ENCODE measurements at places on chromosomes 2 and 18.

GRCh38 chr2:173150087-173150486, 74.4 kb downstream of the MAP3K20 start:
- DNase-seq: no peak

DNA sequence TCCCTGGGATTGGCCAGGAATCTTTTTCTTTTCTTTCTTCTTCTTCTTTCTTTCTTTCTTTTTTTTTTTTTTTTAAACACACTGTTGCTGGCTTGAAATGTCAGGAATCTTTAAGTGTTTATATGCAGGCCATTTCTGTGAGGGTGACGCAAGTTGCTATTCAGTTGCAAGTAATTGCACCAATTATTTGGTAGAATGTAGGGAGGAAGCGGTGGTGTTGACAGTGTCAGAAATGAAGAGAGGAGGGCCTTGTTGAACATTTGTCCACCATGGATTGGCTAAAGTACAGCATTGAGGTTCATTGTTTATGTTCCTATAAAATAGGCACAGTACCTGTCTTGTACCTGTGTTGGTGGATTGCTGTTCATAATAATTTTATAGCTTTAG, 6.5 kb downstream of the RPIA start:
- DNase-seq: no peak

DNA sequence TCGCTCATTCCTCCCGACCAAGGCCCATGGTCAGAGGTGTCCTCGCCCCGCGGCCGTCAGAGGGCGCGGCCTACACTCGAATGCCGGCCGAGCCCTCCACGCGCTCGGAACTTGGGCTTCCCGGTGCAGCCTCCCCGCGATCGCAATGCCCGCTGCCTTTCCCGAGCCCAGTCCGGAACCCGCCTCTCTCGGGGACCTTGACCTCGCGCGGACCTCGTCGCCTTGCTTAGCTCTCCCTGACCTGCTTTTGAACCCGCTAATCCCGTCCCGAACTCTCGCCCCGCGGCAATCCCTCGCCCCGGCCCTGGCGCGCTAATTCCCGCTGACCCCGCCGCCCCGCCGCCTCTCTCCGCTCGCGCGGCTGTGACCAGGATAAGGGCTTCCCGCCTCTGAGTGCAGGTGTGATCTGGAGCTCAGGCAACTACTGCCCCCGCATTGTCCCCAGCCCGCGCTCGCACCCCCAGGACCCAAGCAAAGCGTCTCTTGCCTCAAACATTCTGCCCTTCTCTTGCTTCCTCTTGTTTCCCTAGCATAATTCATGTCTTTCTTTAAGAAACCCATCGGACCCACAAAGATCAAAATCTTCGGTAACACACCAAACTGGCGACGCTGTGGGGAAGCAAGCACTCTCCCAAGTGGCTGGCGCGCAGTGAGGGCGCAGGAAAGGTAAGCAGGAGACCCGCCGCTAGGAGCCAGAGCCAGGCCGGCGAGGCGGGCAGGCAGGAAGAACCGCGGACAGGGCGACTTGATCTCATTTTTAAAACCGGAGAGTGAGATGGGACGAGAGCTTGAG, 46.6 kb upstream of the ATP6V1B1 start:
- DNase-seq: no peak

DNA sequence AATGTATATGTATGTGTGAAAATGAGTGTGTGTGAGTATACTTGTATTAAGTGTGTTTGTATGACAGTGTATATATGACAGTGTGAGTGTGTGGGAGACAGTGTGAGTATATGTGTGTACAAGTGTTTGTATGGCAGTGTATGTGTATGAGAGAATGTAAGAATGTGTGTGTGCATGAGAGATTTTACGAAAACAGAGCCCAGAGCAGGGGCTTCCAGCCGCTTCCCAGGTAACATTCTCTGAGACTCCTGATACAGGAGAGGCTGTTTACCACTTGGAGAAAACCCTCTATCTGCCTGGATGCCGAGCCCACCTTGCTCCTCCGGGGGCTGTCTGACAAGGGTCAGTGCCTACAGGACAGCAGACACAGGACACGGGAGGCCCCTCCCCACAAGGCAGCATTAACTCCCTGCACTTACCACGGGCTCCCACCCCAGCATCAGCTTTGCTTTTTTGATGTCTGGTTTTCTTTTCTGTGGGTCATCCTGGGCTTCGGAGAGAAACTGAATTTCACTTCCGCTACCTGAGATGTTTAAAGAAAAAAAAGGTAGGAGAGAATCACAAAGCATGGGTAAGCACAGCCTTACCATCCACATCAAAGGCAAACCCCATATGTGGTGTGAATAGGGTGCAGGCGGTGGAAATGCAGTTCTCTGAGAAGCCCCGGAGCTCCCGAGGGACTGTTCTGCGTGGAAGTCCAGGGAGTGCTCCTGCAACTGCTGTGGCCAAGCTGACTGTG, 97.6 kb downstream of the UXS1 start:
- no peak for DNase-seq

- DNase-seq: no peak
Observed at GRCh38 chr18:24763765-24764513, 303.5 kb downstream of the HRH4 start.

DNA sequence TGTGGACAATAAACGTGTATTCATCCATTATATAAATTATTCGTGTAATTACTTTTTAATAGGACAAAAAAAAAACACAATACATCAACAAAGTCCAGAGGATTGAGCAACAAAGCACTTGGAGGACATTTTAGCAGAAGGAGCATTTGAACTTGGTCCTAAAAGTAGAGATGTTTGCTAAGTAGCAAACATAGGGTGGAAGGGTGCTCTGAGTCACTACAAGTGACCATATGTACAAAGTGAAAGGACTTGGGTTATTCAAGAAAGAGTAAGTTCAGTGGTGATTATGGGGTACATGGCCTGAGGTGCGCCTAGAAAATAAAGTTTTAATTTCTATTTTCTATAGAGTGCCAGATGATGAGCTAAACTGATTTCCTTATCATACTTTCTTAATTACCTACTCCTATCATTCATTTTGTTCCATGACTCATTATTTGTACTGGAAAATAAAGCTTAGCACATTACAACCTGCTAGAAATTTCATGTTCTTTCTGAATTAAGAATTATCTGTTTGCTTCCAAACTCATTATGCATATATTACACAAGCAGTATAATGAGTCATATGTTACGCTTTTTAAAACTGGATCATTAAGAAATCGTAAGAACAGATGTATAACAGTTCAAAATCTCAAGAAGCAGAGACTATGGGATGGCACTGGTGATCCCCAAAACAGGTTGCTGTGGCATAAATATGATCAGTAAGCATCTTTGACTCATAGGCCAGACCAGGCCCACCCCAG, 13.1 kb upstream of the PPP1R1C start:
- DNase-seq: no peak
